COR-L47 (cell line): ENCODE measurements at places on chromosomes 12 and 14.

- DNase-seq, result no peak
These were observed 17.9 kb downstream of the SIVA1 start for GRCh38 chr14:104770851-104771272.

DNA sequence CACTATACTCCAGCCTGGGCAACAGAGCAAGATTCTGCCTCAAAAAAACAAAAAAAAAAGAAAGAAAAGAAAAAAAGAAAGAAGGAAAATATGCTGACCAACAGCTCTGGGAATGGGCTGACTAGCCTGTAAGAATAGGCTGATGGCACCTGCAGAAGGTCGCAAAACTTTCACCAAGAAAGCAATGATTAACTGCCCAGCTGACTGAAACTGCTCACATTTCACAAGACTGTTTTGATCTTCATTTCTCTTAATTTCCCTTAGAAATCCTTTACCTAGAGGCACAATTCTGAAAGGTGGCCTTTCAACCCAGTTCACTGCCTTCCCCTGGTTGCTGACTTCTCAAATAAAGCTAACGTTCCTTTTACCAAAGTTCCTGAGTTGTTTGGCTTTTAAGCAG, 12.4 kb downstream of the BEST3 start:
- no peak for DNase-seq

DNA sequence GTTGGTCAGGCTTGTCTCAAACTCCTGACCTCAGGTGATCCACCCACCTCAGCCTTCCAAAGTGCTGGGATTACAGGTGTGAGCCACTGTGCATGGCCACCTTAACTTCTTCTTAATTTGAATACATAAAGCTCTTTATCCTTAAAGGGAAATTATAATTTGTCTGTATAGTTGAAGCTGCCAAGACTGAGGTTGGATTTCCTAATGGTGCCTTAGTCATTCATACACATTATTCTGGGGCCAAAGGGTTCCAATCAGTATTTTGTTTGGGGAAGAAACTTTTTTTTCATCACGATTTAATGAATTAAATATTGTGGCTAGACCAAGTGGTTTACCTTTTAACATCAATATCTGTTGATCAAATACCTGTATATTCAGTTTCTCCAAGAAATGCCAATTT, 135.9 kb downstream of the SYT1 start:
- no peak for DNase-seq

- DNase-seq, result peak; percentile 72
These were observed 456.2 kb downstream of the FOXG1 start for GRCh38 chr14:29222671-29223268.

GRCh38 chr12:123748661-123749060, 13.4 kb upstream of the DNAH10 start:
- no peak for DNase-seq

DNA sequence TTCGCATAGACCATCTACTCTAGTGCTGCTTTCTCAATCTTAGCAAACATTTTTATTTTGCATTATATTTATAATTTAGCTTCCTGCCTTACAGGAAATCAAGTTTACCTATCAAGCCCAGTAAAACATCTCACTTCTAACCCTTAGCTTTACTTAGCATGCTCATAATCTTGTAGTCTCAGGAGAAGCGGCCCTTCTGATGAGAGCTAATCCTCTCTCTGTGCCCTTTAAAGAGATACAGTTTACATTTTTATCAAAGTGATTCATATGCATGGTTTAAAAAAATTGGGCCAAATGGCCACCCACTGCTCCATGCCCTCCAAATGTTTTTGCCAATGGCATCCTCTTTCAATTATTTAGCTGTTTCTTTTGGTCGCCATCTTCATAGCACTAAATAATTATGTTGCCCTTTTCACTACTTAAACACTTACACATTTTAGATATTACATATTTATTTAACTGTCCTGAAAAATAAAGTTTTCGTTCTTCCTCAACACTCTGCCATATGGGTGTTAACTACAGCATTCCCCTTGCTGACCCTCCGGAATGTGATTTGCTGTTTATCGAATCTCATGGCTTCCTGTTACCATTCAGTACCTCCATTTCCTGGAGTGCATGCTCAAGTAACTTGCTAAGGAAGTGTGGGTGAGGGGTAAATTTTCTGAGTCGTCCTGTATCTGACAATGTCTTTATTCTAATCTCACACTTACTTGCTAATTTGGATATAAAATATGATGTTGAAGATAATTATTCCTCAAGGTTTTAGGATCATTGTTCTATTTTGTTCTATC, 29.3 kb downstream of the YLPM1 start:
- DNase-seq, result no peak
